ENCODE measurements at places on chromosomes 12 and 14.

DNA sequence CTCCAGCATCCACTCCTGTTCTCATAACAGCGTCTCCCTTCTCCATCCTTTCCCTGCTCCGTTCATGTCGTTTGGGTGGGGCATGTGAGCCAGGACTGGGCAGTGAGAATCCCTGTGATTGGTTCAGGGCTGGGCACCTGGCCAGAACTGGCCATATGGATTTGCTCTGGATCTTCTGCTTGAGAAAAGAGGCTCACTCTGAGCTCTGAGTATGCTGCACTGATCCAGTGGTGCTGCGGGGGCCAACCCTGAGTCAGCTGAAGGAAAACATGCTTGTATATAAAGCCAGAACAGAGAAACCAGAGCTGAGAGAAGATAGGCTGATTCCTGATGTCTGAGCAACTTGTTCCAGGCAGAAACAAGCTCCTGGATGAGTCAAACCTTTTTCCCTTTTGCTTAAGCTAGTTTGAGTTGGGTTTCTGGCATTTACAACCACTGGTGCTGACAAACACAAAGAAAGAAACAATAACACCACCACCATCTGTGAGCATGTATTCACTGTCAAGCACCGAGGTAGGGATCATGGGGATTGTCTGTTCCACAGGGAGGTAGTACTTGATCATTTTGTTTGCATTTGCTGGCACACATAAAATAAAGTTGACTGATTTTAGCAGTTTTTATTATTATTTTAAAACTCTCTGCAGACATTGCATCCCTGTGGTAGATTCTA lies 14.0 kb upstream of the HPD start:
- DNase-seq, result no peak

GRCh38 chr12:109559200-109559505 lies 14.2 kb downstream of the MMAB start:
- DNase-seq, result no peak

DNA sequence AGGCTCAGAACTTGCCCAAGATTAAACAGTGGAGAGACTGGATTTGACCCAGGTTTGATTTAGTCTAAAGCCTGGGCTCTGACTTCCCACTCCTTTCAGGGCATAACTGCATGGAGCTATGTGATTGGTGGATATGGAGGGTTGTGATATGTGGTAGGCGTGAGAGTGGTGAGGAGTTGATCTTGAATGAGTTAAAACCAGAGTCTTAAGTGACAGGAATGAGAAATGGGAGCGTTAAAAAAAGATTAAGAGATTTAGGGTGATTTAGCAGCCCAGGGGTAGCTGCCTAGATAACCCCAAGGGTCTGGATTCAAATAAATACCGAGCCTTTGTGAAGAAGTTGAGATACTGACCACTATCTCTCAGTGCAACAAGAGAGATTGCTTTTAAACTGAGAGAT lies 8.4 kb downstream of the SYNDIG1L start:
- no peak for DNase-seq

DNA sequence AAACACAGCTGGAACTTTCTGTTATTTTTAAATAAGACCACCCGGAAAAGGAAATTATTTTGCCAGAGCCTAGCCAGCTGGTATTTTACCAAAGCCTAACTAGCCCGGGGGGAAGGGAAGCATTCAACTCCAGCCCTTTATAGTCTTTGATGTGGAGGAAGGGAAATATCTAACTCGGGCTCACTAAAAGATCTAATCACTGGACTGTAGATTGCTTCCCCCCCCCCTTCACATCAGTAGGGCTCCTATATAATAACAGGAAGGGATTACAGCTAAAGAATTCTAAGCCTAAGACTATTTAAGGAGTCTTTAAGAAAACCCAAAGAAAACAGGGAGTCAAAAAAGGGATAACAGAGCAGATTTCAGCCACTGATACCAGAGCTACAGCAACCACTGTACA lies 431.1 kb downstream of the KCNH5 start:
- no peak for DNase-seq

- DNase-seq, result no peak
Measured at GRCh38 chr12:269191-269590, 6.6 kb upstream of the SLC6A13 start.

DNA sequence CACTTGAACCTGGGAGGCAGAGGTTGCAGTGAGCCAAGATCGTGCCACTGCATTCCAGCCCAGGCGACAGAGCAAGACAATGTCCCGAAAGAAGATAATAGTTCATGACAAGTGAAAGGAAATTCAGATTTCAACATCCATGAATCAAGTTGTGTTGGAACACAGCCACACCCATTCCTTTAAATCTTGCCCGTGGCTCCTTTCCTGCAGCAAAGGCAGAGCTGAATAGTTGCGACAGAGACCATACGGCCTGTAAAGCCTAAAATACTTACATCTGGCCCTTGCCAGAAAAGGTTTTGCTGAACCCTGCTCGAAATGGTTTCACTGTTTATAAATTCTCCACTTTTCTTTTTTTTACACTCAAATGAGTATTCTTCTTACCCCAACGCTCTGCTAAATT lies 17.7 kb upstream of the ITPK1 start:
- DNase-seq, result no peak
